ENCODE measurements at places on chromosomes 12 and 14.

DNA sequence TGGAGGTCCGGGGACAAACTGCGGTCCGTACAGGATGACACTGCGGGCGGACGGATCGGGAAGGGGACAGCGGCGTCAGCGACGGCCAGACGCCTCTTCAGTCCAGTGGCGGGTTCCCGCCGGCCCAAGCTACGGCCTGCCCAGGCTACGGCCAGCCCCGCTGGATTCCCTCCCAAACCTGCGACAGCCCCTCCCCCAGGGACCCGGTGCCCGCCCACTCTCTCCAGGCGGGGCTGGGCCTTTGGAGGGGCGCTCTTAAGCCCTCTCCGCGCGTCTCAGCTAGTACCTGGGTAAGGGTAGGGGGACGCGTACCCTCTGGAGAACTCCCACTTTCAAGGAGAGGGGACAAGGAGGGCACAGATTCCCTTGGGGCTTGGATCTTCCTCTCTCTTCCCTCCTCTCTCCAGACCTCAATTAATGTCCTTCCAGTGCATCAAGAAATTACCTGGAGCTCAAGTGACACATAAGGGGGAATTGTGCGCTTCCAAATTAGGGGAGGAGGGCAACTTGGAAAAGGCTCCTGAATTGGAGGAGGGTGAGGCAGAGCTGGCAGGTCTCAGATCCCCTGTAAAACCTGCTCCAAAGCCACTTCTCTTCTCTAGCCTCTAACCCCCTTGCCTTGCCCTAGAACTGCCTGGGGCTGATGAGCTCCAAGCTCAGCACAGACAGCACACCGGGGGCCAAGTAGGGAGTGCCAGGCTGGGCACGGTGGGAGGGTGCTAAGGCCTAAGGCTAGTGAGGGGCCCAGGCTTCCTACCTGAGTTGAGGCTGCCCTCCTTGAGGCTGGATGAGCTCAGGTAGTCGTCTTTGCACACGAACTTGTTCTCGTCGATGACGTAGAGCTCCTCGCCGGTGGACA, 3.1 kb downstream of the LHX5 start:
- DNase-seq: no peak

- no peak for DNase-seq
These were observed 182.2 kb downstream of the CCDC59 start for GRCh38 chr12:82176026-82176425.

GRCh38 chr14:77120771-77121743, 20.5 kb downstream of the ZDHHC22 start:
- no peak for DNase-seq

DNA sequence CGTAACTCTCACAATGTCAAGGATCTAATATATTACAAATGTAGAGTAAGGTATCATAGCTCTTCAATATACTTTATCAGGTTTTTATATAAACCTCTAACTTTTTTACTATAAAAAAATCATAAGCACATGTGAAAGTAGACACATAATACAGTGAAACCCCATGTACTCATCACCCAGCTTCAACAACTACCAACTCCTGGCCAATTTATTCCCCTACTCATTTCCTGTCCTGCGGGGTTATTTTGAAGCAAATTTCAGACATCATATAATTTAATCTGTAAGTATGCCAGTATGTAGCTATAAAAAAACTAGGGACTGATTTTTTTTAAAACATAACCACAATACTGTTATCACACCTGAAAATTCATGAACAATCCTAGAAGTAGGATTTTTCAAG, 47.7 kb downstream of the NOPCHAP1 start:
- DNase-seq: no peak

GRCh38 chr12:14289601-14290000, 75.9 kb upstream of the ATF7IP start:
- DNase-seq: no peak

GRCh38 chr14:100622224-100622623, 35.0 kb upstream of the BEGAIN start:
- no peak for DNase-seq

- DNase-seq: no peak
These were observed 898.1 kb downstream of the GALC start for GRCh38 chr14:87094913-87095312.

- DNase-seq: no peak
These were observed 216.8 kb downstream of the TTC8 start for GRCh38 chr14:89041257-89041582.

DNA sequence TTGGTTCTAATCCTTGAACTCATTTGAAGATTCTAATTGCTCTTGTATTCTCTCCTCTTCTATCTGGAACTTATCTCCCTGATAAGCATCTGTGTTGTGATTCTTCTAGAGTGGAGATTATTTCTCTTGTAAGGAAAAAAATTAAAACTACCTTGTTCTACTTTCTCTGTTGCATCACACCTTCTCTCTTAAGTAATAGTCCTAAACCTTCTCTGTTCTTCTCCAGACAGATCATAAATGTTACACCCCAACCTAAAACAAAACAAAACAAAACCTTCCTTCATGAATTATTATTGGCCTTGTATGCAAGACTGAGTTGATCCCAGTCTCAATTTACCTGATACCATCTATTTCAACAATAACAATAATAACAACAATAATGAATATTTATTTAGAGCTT, 612.1 kb downstream of the DIO2 start:
- DNase-seq: no peak

GRCh38 chr14:77023001-77023996, 5.2 kb downstream of the IRF2BPL start:
- no peak for DNase-seq

DNA sequence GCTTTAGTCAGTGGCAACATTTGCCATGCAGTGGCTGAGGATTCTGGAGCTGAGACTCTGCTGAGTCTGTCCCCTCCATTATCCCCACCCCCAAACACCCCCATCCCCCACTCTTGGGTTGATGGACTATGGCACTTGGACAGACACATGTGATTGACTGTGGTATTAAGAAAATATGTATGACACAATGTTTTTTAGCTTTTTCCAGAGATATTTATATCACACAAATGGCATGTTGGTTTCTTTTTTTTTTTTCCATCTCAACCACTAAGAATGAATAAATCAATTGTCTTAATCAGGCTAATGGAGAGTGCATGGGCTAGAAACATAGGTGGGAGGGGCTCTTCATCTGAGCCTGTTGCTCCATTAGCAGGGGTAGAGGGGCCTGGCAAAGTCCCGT, 30.7 kb upstream of the MAP1LC3B2 start:
- no peak for DNase-seq

DNA sequence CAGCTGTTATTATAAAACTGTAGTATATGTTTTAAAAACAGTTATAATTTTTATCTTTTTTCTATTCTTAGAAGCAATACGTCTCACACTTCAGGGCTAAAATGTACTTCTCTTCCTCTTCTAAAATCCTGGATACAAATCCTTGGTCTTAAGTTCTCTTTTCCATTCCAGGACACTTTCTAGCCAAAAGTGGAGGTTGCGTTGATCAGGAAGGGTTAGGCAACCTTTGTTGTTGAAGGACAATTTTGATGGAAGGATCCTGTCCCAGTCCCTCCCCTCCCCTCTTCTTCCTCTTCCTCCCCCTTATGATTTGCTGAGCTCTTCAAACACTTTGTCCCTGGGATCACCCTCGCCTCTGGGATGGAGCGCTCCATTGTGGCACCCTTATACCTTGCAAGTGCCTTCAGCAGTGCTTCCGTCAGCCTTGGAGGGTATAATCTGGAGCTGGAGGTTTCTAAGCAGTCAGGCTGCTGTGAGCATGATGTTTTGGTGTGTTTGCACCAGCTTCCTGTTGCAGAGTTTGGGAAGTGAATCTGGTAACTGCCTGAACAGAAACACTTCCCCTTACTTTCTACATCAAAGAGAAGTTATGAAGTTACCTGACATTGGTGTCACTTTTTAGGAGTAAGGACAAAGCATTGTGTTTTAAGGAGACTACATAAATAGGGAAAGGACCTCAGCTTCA, 87.4 kb upstream of the SLC38A2 start:
- no peak for DNase-seq

GRCh38 chr12:79174626-79175025, 310.1 kb downstream of the SYT1 start:
- peak; percentile 61 for DNase-seq

GRCh38 chr12:29425722-29426121, 44.8 kb upstream of the ERGIC2 start:
- DNase-seq: no peak

DNA sequence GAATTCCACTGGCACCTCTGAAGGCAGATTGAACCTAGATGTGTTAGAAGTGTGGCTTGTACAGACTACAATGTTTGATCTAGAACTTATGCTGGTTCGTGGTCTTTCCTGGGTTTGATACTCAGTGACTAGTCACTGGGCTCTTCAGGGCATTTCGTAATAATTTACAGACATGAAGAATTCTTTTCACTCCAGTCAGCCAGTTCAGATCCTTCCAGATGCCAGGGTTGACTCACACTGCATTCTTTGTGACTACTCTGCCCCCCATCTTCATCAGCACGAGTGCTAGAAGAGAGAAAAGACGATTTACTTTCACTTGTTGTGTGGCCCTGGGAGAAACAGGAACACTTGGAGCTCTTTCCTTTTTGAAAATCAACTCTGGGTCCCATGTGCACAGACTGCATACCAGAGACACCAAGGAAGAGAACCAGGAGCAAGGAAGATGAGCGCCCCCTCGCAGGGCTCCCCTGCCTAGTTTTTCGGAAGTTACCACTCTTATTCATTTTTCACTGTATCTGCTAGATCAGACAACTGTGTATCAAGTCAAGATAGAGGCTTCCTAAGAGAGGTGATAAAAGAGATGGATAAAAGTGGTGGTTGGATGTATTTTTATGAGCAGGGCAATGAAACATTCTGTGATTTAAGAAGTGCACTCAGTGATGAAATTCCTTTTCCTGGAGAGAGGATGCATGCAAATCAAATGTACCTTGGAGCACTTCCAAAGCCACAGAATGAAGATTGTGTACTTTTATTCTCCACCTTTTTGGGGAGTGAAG, 33.5 kb upstream of the EVL start:
- peak; percentile 96 for DNase-seq

GRCh38 chr14:72788255-72788654, 105.6 kb downstream of the DPF3 start:
- DNase-seq: no peak

DNA sequence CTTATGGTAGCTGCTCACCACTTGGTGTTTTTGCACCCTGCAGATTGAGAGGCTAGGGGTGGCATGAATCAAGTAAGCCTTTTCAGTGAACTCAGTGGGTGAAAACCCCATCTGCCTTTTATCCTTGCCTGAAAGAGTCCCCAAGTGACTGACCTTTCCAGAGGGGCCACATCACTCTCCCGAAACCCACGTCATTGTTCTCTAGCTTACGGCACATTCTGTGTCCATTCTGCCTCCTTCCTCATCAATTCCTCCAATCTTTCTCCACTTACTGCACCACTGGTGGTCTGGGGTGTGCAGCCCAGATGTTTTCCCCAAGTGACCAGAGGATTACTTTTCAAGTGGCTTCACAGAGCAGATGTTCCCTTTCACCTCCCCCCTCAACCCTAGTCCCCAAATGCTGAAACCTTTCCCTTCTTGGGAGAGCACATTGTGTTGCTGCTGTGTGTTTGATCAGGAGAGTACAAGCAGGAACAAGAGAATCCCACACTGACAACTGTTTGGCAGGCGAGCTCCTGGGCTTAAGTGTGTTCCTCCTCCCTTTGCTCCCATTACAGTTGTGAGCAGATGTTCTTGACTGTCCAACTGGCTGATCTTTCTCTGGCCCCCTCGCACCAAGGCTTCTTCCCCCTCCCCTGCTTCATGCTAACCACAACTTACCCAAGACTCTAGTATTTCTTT, 138.0 kb upstream of the IGF1 start:
- no peak for DNase-seq
